Stimulated activated naive CD4-positive, alpha-beta T cell (primary cell): ENCODE measurements at places on chromosomes 13 and 19.
A peak's percentile ranks its signal among the peaks of the same experiment; 100 is the strongest.

DNA sequence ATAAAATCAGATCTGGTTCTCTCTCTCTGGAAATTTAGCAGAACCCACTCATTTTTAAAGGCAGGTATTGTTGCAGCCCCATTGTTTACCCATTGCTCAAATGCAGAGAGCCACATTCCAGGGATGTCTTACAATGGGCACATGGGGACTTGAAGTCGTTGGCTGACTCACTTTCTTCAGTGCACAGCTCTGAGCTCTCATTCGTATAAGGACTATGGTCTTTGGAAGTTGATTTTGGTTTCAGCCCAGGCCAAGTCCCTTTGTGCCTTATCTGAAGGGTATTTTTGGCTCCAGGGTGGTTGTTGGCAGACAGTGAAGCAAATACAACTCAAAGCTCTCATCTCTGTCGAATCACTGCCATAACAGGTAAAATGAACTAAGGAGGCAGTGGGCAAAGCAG, 47.3 kb upstream of the CLDN10 start:
- no peak for DNase-seq

DNA sequence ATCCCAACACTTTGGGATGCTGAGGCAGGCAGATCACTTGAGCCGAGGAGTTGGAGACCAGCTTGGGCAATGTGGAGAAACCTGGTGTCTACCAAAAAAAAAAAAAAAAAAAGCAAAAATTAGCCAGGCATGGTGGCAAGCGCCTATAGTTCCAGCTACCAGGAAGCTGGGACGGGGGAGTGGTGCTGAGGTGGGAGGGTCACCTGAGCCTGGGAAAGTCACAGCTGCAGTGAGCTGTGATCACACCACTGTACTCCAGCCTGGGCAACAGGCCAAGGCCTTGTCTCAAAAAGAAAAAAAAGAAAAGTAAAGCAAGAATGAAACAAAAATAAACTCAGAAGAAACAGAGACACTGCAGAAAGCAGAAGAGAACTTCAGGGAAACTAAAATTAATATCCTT, 31.6 kb downstream of the MTRF1 start:
- no peak for DNase-seq

GRCh38 chr13:61486496-61486895, 70.8 kb upstream of the PCDH20 start:
- no peak for DNase-seq

DNA sequence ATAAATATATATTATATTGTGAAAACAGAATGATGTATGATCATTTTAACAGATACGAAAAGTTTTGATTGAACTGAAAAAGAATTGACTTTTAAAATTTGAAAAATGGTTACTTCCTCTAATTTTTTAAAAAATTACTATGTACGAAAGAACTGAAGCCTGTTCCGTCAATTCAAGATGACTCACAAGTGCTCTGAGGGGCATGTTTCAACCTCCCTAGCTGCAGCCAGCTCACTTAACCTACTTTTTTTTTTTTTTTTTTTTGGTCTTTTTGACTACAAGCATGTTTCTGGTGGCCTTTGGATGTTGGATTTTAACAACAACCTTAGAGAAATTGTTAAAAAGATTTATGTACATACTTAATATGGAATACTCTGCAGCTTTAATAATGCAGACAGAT, 1139.3 kb downstream of the DIAPH3 start:
- no peak for DNase-seq

GRCh38 chr19:6236310-6237291, 43.2 kb downstream of the MLLT1 start:
- DNase-seq = no peak

DNA sequence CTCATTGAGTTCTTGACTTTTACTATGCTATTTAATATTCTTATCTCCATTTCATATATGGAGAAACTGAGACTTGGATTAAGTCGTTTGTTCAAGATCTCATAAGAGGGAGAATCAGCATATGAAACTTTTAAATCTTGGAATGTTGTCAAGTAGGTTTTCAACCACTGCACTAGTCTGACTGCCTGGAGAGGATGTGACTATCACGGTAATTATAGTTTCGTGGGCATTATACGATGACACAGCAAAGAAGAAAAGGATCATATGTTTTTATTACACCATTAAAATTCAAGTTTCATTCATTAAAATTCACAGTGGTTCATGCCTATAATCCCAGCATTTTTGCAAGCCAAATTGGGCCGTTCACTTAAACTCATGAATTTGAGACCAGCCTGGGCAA, 555.2 kb downstream of the SLITRK1 start:
- DNase-seq = no peak

DNA sequence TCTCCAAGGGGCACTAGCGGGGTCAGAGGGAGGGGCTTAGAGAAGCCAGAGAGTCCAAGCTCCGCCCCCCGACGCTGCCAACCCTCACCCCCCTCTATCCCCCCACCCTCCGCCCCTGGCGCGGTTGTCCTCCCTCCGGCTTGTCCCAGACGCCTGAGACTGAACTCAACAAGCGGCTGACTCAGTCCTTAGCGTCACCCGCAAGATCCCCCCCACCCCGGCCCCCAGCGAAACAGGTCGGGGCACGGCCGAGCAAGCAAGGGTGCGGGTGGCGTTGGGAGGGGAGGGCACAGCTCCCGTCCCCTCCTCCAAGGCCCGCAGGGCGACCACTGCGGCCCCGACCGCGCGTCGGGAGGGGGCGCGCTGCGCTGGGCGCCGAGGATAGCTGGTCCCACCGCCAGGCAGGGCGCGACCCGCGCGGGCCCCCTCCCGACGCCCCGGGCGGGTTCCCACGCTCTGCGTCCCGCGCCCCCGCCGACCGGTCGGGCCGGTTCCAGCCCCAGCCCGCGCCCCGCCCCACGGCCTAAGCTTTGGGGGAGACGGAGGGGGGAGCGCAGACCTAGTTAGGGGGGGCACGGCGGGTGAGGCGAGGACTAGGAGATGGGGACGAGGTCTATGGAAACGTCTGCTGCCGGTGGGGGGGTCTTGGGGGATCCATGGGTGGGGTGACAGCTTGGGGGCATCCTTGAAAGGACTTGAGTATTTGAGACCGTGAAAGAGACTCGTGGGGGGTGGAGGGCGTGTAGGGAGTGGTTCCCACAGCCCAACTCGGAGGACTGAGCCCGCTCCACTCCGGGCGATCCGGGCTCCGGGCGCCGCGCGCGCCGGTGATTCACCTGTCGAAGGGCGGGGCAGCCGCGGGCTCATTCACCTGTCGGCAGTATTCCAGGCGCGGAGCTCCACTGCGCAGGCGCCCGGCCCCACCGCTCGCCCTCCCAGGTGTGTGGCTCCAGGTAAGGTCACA, 5.1 kb downstream of the NOTCH3 start:
- DNase-seq = peak; percentile 23

DNA sequence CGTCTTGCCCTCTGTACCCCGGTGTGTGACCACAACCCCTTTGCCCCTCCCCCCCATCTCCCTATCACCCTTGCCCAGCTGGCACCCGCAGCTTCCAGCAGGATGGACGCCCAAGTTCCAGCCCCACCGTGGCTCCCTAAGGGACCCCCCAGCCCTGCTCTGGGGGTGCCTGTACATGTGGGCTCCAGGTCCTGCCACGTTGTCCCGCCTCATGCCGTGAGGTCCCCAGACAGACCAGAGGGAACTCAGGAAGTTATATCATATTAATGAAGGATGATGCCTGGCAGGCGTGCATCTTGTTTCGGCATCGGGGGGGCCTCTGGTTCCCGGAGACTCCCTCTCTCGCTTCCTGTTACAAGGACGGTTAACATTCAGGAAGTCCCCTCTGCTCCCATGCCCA, 1.6 kb upstream of the PTGIR start:
- DNase-seq = no peak

DNA sequence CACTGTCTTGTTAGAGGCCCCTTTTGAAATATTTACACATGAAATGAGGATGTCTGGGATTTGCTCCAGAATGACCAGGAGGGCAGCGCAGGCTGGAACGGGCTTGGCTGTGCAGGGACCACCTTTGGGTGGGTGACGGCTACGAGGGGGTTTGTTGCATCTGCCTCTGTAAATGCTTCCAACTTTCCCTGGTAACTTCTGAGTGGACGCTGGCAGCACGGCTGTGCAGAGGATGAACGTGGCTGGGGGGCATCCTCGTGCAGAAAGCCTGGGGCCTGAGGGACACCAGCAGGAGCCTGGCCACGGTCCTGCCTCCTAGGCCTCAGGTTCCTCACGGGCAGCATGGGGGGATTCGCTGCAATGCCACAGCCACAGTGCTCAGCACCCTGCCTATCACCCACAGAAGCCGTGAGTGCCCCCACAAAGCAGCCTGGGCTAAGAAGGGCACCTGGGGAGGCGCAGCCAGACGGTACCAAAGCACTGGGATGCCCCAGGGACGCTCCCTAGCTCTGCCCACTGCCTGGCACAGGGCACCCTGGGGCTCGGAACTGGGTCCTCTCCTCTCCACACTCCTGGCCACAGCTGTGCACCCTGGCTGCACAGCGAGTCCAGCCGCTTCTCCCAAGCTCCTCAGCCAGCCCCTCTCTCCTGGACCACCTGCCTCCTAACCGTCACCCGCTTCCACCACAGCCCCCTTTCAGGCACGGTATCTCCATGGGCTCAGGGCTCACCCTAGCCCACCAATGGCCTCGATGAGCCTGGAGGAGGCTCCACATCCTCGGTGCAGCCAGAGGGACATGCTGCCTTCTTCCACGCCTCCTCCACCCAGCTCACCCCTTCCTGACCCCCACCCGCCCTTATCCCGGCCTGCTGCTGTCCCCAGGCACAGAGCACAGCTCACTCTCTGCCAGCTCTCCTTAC, 44.5 kb downstream of the MLLT1 start:
- no peak for DNase-seq

- DNase-seq = no peak
Measured at GRCh38 chr19:55635334-55635717, 5.5 kb upstream of the ZNF580 start.

GRCh38 chr13:79385694-79386093, 20.4 kb downstream of the RBM26 start:
- DNase-seq = no peak

DNA sequence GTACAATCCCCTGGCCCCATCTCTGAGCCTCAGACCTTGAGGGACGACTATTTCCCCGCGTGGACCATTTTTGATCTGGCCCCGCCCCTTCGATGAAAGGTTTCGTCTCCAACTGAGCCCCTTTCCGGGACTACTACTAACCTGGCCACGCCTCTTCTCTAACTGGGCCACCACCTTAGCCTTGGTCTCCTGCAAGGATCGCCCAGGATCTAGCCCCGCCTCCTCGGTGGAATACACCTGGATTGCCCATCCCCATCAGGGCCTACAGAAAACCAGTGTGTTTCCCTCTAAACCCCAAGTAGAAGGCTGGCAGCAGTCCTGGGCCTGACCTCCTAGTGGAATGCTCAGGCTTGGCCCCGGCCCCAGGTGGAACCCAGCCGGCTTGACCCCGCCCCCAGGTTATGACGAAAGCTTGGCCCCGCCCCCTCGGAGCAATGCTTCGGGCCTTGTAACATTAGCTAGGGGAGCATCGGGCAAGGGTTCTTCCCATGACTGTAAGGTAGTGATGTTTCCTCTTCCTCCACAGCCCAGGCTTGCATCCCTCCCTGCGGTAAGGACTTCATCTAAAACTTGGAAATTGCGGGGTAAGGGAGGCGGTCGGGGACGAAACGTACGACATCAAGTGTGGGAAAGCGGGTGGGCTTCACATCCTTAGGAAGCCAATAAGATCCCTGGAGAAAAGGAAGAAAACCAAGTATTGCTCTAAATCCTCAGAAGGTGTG, 9.1 kb downstream of the SPACA6 start:
- DNase-seq = peak; percentile 14
